ENCODE measurements at places on chromosomes 7 and 10.

DNA sequence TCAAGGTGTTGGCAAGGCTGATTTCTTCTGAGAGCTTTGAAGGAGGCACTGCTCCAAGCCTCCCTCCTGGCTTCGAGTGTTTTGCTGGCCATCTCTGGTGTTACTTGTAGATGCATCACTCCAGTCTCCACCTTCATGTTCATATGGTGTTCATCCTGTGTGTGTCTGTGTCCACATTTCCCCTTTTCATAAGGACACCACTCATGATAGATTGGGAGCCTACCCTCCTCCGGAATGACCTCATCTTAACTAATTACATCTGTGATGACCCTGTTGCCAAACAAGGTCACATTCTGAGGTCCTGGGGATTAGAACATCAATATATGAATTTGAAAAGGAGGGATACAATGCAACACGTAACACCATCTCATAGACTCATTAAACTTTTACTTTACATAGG is 119.0 kb downstream of the CREB5 start:
- no peak for DNase-seq

DNA sequence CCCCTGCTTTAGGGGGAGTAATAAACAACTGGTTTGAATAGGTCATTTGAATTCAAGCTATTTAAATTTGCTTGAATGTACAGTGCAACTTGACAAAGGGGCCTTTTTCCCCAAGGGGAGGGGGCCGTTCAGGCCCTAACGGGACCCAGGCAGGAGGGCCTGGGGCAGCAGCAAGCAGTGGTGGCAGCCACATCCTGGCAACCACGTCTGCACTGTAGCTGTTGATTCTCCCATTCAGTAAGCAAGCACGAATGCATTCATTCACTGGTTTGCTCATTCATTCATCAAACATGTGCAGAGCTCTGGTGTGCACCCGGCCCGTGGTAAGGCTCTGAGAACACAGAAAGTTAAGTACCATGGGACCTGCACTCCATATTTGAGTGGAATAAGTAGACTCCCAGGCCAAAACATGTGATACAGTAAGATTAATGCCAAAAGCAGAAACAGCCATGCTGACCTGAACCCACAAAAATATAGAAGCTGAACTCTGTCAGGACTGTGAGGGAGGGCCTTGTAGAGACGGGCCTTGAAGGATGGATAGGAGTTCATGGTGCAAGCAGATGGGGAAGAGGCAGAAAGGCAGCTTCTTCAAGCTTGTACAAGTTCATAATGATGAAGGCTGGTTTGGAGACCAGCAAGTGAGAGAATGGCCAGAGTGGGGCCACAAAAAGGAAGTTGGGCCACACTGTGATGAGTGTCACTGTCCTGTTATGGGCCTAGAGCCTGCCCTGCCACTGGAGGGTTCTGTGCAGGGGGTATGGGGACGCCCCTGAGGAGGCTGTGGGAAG is 29.3 kb upstream of the C10orf53 start:
- DNase-seq: no peak

GRCh38 chr10:77629775-77630506 is 7.7 kb downstream of the KCNMA1 start:
- no peak for DNase-seq

DNA sequence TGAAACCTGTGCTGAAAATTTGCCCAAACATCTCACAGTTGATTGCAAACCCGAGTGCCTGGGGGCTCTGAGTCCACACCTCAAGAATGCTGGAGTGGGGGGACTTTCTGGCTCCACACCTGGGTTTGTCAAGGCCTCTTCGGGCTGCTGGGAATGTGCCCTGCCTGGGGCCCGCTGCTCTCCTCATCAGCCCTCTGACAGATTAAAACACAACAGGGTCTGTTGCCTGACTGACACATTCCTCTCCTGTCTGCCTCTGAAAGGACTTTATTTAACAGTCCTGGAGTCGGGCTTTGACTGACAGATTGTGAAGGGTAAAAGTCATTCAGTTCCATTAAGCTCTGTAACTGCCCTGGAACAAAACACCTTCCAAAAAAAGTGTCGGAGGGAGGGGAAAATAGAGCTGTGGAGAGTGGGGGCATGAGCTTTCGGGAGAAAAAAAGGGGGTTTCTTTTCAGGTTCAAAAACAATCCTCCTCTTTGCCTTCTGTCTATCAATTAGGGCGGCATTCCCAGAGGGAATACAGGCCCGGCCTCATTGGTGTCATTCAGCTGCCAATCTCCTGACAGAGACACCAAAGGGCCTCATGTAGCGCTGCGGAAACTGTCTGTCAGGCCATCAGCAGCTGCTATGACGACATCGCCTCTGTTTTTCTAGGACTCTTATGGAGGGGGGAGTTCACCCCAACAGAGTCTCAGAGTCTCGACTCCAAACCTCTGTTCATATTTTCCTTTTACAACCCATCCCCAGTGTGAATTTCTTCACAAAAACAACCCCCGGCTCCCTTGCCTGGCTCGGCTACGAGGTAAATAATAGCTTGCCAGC is 398.8 kb upstream of the NFE2L3 start:
- no peak for DNase-seq

DNA sequence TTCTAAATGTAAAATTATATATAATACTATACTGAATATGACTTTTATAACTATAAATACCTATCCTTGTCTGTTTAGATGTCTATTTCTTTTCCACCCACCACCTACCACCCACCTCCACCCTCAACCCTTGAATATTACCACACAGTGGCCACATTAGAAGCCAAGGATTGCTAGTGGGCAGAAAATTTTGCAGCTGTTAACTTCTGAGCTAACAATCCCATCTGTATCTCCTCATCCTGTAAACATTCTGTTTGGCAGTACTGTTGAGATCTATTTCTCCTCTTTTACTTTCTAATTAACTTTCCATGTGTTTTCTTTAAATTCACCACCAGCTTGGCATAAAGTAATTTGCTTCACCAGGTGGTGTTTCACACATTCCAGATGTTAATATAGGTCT is 281.1 kb upstream of the BMPER start:
- DNase-seq: no peak

DNA sequence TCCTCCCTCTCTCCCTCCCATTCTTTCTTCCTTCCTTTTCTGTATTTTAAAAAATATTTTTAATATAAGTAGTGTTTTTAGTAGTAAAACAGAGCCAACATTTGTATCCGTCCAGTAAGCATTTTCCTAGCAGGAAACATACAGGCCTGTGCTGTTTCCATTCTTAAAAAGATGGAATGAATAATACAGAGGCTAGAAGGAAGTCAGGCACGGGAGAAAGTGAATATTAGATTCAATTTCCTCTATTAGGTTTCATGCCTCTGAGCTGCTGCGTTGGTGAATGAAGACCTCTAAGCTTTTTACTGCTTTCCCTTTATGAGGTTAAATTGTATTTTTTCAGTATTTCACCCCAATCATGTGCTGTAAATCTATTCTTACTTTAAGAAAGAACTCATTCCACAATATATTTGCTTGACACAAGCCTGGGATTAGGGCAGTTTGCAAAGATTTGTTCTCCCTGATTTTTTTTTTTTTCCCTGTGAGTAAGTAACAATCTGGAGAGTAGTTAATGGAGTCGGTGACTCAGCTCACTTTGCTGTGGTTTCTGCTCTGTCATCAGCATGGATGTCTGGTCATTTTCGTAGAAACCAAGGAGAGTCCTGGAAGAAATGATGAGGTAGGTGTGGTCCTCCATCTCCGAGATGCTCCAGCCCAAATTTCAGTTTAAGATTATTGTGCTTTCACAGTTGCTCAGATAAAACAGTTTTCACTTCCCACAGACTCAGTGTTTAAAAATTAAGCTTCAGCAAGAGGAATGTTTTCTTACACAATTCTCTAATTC is 76.1 kb upstream of the PITRM1 start:
- no peak for DNase-seq

GRCh38 chr10:103204353-103205255 is 11.5 kb upstream of the NT5C2 start:
- no peak for DNase-seq

DNA sequence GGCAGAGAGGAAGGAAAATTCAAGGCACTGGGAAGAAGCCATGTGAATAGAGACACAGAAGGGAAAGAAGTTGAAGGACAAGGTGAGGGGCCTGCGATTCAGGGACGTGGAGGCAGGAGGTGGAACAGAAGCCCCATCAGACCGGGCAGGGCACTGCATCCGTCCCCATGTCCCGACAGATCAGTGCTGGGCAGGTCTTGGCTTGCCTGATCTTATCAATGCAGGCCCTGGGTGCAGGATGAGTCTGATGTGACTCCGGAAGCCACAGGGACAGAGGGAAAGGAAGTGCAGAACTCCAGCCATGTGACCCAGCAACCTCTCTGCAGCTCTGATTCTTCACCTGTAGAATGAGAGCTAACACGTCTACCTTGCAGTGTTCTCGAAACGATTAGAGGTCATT is 136.2 kb upstream of the CTBP2 start:
- no peak for DNase-seq

- no peak for DNase-seq
These were observed 17.0 kb downstream of the ATE1 start for GRCh38 chr10:121910673-121911420.

DNA sequence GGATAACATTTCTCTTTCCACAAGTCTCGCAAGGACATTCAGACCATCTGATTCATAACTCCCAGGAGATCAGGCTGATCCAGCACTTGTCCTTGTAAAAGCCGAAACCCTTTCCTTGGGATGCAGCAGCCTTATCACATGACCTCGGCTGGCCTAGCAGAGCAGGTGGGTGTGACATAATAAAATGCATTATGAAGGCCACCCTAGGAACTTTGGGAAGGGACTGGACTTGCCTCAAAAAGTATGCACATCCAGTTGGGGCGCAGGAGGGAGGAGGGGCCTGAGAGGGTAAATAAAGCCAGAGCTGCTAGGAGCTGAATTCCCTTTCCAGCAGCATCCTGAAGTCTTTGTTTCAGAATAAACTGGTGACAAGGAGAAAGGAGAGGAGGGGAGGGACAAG is 260.8 kb downstream of the SNX13 start:
- no peak for DNase-seq

DNA sequence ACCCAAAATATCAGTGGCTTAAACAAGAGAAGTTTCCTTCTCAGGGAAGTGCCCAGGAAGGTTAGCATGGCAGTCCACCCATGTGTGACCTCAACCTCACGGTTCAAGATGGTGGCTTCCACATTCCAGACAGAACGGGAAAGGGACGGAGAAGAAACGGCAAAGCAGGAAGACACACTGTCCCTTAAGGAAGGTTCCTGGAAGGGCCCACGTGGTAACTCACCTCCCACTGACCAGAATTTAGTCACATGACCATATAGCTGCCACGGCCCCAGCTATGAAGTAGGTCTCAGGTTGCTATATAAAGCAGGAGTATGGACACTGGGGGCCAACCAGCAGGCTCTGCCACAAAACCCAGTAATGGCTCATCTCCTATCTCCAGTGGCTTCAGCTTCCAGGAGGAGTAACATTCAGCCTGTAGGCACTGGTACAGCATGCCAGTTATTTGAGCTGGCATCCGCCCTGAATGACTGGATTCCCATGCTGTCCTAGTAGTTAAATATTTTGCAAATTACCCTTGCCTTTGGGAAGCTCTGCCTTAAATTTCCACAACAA is 278.5 kb upstream of the KLF14 start:
- peak; percentile 36 for DNase-seq

- no peak for DNase-seq
These were observed 104.9 kb downstream of the DOCK4 start for GRCh38 chr7:112101201-112101846.

GRCh38 chr10:69715899-69716606 is 85.7 kb upstream of the COL13A1 start:
- DNase-seq: no peak

DNA sequence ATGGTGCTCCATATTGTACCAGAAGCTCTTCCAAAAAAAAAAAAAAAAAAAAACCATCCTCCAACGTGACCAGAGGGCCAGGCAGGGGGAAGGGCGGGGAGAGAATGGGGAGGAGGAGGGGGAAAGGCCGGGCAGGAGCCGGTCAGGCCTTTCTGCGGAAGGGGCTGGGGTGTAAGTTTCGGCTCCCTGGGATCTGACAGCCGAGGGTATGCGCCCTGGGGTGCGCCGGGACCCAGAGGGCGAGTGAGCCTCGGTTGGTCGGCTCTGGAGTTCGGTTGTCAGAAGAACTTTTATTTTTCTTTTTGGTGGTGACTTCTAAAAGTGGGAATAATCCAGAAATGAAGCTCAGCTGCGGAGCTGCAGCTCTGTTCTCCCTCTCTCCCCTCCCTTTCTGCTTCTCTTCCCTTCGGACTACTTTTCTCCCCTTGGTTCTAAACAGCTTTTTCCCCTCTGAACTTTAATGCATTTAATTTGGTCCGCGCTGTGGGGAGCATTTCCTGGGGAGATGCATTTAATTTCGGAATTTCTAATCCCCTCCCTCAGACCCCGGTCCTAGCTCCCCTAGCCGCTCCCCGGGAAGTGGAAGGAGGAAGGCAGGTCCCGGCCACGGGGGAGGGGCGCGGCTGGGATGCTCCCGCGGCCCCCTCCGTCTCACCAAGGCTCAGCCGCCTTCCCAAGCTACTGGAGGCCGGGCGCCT is 3.9 kb upstream of the PAX2 start:
- DNase-seq: no peak

DNA sequence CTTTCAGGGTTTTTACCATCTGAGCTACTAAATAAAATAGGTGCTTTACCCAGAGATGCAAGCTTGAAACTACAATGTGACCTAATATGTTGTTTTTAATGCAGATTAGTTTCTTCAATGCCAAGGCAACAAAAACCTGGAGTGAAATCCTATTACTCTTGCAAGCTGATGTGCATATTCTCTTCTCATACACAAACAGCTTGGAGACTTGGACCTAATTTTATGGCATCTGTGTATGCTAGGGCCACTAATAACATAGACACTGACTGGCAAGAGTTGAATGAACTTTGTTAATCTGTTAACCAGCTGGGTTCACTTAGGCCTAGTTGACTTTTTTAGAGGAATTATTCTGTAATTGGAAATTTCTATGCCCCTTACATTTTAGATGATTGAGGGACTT is 23.4 kb upstream of the SMIM30 start:
- DNase-seq: no peak

DNA sequence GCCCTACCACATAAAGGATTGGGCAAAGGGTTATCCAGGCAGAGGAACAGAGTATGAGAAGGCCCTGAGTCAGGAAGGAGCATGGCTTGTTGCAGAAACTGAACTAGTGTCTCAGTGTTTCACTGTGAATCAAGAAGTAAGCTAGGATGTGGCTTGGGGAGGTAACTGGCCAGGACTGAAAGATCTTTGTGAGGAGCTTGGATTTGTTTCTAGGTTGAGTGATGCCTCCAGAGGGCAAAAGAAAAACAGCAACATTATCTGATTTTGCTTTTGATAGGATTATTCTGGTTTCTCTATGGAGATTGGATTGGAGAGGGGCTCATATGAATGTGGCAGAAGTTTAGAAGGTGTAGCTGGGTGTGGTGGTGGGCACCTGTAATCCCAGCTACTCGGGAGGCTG is 137.9 kb upstream of the HDAC9 start:
- DNase-seq: peak; percentile 7

DNA sequence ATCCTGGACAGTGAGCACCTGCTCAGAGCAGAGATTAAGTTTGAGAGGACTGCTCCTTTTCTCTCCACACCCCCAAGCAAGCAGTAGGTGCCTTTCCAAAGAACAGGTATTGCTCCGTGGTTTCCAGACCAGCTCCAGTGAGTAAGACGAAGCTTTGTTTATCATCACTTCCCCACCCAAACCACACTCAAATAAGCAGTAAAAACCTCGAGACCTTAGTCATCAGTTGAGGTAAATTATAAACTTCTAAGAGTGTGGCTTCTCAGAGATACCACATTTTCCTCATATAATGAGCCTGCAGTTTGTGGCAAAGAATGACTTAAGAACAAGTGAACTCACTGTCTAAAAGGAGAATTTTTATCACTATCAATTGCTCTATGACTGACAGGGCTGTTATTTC is 50.0 kb upstream of the GRB10 start:
- no peak for DNase-seq

Data from KBM-7 (cell line).